CD4-positive, CD25-positive, alpha-beta regulatory T cell (primary cell): ENCODE measurements at places on chromosomes 1 and 21.

GRCh38 chr1:99728494-99729235 is 37.8 kb downstream of the FRRS1 start:
- DNase-seq: no peak

DNA sequence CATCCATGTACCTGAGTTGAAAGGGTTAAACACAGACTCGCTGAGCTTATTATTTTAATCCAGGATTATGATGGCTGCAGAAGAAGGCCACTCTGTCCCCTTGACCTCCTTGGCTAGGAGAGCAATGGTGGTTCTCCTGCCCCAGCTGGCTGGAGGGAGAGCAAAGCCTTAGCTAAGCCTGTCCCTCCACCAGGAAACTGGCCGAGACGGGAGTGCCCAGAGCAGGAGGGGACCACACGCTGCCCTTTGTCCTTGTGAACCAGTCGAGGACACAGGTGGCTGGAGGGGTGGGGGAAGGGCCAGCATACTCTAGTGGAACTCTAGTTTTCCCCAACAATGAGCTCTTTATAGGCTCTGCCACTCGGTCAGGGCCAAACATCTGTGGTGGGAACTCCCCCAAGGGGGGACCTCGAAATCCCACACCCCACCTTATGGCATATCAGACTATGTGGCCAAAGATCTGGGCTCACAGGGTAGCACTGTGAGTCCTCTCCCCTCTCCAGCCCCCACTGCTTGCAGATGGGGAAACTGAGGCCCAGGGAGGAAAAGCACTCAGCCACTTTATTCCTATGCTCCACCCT is 12.9 kb downstream of the KIAA1614 start:
- DNase-seq: no peak

GRCh38 chr1:28800324-28800723 is 11.6 kb upstream of the OPRD1 start:
- no peak for DNase-seq

DNA sequence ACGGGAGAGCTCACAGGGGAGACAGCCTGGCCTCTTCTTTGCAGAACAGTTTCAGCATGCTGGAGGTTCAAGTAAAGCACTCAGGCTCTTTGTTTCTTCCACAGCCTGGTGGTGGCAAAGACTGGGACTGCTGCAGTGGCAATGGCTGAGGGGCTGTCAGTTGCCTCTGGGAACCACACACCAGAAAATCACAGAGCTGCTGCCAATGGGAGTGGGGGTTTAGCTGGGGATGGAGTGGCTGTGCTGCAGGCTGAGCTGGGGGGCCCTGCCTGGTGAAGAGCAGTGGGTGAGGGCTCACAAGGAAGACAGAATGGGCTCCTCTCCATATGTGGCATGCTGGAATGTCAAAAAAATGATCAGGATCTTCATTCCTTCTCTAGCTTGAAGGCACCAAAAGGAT is 25.6 kb upstream of the PTGFR start:
- no peak for DNase-seq

DNA sequence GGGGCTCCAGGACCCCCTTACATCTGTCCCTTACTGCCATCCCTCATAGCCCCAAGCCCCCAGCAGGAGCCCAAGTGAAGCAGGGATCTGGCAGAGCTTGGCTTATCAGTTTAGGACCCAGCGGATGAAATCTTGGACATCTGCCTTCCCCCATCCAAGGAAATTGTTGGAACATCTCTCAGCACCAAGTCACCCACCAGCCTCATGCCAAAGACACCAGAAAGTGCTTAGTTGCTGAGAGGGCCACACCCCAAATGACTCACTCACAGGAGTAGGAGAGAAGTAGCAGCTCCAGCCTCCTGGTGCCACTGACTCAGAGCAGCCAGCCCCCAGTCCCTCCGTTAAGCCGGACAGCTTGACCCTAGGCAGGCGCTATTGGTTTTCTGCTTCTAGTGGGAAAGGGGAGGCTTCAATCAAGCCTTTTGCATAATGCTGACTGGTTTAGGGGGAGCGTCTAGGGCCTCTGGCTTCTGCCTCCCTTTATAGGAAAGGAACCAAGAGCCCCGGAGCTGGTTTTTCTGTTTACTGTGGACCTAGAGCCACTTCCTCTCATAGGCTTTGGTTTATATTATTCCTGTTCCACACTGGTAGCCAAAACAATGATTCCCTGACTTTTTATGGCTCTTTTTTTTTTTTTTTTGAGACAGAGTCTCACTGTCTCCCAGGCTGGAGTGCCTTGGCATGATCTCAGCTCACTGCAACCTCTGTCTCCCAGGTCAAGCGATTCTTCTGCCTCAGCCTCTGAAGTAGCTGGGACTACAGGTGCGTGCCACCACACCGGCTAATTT is 114.2 kb upstream of the IPO9 start:
- DNase-seq: no peak
